ENCODE measurements at places on chromosomes 4 and X.

- DNase-seq = no peak
Observed at GRCh38 chrX:4570151-4570550, 856.7 kb upstream of the PRKX start.

GRCh38 chr4:17758485-17758884 lies 22.9 kb downstream of the FAM184B start:
- no peak for DNase-seq

DNA sequence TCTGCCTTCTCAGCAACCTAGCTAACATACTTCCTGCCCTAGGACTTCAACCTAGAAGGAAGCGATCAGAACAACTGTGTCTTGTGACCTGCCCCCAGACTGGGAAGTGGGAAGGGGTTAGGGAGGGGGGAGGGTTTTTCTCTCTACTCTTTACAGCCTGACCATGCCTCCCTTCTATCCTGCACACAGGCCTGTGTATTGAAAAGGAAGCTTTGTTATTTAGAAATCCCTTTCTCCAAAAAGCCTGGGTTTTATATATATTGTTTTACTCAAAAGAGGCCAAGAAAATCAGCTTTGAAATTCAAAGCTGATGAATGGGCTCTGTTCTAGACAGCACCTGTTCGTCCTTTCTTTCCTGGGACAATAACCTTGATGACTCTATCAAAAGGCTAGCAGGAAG lies 35.2 kb upstream of the SMS start:
- DNase-seq = no peak

DNA sequence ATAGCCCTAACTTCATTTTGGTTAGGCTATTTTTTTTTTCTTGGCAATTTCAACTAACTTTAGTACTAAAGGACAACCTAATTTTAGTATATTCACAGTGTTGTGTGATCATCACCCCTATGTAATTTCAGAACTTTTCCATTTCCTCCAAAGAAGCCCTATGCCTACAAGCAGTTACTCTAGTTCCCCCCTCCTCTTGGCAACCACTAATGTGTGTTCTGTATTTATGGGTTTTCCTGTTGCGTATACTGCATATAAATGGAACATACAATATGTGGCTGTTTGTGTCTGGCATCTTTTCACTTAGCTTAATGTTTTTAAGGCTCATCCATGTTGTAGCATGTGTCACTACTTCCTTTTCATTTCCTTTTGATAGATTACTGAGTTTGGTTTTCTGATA lies 57.6 kb downstream of the N4BP2 start:
- DNase-seq = no peak

DNA sequence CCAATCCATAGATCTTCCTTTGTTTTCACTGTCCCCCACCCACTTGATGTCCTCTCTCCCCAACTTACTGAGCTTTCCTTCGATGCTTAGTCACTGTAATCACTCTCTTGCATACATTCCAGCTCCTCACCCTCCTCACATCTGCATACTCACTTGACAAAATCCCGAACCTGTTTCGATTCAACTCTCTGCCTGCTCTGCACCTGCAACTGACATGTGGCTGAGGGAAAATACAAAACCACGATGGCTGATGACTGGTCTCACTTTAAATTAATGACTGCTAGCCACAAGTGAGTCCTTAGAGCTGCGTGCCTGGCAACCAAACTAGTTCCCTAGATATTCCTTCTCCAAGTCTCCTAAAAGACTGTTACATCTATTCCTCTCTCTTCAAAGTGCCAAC lies 70.4 kb upstream of the FHL1 start:
- DNase-seq = no peak

- DNase-seq = no peak
Observed at GRCh38 chrX:24219320-24219719, 69.8 kb downstream of the ZFX start.

DNA sequence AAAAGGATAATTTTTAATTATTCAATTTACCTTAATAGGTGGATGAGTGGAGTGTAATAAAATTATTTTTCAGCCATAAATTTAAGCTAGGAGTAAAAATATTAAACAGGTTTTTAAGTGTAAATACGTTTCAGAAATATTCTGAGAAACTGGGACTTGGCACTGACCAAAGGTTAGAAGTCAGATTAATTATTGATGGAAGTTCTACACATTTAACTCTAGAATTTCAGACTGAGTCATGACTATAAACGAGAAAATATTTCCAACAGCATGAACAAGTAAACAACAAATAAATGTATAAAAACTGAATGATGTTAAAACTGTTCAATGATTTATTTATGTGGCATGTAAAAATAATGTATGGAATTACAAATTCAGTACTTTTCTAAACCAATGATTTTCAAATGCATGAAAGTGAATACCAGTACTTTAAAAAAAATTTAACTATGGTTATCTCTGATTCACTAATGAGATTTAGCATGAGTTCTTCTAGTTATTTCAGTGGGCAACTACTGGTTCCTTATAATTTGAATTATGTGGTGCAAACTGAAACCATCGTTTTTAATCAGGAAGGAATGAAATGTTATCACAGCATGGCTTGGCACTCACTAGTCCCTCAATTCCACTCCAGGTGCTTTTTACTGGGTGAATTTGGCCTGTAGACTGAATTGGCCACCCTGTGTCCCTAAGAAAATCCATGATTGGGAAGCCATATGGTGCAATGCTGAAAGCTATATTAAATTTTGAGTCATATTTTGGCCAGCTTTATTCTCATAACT lies 244.2 kb downstream of the FSTL5 start:
- no peak for DNase-seq

- no peak for DNase-seq
Observed at GRCh38 chr4:152200511-152201333, 335.2 kb downstream of the FBXW7 start.

DNA sequence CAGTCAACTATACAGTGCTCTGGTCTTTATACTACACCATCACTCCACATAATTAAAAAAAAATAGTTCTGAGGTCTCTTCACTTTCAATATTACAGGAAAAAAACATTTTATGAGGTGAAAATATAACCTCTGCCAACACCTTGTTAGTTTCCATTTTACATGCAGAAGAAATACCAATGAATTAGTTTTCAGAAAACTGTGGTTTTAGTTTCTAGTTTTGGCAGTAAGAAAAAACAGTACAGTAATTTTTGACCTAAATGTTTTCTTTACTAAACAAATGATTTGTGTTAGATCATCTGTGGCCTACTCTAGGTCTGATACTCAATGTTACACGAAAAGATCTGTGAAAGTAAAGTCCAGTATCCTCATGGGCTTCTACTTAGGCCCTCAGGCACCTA lies 10.0 kb downstream of the SULT1E1 start:
- DNase-seq = no peak

DNA sequence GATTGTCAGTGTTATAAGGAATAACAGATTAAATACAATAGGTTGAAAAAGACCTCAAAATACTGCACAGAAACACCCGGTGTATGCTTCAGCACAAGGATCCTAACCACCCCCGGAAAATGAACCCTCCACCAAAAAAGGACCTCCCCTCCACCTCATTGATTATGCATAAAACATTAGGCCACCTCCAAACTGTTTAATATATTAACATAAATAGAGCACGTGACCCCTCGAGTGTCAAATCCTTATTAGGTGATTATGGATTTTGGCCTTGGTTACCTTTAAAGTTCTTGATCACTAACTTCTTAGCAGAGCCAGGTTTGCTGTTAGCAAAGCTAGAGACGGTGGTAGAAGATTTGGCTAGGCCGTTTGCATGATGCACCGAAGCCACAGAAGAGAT lies 958 bp downstream of the CUL4B start:
- no peak for DNase-seq

DNA sequence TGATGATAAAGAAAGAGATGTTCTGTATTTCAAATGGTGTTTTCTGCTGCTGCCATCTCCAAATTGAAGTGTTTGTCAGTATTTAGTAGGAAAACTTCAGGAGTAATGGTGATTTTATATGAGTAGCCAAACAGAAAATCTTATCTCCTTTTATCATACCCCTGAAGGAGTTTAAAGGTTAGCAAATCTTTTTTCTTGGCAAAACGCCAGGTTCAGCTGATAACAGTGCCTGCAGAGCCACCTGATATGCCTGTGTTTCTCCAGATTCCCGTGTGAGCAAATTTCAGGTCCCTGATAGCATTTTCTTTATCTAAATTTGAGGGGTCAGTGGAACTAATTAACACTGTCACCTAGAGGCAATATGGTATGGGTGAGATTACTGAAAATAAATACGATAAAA lies 65.8 kb upstream of the ETNPPL start:
- no peak for DNase-seq

GRCh38 chr4:187603093-187604025 lies 392.2 kb upstream of the ZFP42 start:
- no peak for DNase-seq

GRCh38 chr4:182301736-182302135 lies 58.5 kb downstream of the TENM3 start:
- no peak for DNase-seq

DNA sequence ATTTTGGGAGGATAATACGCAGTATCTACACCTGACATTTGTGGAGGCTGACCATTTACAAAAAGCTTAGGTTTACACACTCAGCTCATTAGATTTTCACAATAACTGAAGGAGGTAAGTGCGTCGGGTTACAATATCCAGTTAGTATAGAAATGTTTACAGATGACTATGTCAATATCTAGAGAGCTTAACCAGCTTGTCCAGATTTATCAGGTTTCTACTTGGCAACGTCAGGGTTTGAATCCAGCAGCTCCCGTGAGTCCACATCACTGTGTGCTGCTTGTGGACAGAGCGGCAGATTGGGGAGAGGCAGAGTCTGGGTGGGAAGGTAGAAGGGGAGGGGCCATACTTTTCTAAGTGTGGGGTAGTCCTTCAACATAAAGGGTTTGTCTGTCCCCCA lies 28.3 kb downstream of the ARHGAP10 start:
- no peak for DNase-seq

- no peak for DNase-seq
Observed at GRCh38 chr4:8370106-8370787, 70.3 kb downstream of the ACOX3 start.

- DNase-seq = no peak
Observed at GRCh38 chrX:107672955-107673378, 44.7 kb downstream of the PRPS1 start.

DNA sequence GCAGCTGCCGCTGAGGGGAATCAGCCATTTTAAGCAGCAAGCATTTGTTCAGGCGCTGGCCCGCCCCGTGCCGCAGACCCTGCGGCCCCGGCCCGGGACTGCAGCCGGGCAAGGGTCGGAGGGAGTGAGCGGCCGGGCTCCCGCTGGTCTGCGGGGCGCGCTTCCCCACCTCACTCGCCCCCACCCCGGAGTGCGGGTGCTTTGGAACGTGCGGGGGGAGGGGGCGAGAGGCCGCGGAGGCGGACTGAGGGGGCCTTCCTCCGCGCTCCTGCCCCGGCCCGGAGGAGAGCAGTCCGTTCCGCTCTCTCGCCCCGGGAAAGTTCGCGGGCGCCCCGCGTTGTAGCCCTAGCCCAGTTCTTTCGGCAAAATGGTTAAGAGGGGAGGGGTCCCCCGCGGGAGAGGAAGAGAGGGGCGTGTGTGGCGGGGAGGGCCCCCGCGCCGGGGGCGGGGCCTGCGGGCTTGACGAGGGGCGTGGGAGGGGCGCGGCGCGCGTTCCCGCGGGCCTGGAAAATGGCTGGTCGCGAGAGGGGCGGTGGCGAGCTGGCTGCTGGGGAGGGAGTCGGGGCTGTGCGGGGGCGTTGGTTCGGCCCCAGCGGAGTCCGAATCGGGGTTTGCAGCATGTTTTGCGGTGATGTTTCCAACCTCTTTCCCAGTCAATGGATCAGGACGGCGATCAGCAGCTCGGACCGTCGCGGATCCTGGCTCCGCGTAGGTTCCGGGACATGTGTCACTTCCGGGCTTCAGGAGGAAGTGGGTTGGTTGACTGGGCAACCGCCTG lies 942 bp downstream of the ING2 start:
- DNase-seq = no peak

DNA sequence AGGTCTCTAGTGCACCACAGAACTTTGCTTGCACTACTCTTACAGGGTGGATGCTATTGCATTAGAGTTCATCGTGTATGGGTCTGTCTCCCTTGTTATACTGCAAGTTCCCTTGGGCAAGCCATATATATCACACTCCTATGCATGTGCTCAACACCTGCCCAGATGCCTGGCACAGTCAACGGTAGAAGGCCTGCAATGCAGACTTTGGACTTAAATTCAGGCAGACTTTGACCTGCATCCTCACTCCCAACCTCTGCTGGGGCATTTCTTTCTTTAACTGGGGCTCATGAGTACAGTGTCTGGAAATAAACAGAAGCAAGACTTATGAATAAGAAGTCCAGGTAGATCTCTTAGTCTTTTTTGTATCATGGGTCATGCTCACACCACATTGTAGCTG lies 148.2 kb downstream of the LDB2 start:
- no peak for DNase-seq

DNA sequence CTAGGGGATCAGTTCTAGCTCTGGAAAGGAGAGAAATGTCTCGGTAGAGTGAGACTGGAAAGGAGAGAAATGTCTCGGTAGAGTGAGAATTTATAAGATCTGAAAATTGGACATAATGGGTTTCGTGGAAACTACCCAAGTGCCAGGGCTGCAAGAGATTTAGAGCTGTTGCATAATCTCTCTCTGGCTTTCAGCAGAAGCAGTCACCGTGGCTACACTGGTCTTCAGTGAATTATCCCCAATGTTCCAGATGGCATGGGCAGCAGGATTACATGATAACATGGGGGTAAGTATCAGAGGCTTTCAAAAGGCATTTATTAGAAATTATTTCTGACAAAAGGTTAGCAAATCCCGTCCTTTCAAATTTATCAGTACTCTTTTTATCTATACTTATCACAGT lies 435.5 kb downstream of the NKX6-1 start:
- no peak for DNase-seq

- no peak for DNase-seq
Observed at GRCh38 chrX:11733614-11734013, 24.4 kb upstream of the MSL3 start.

GRCh38 chrX:71269801-71270395 lies 13.5 kb upstream of the NONO start:
- DNase-seq = no peak

GRCh38 chrX:18390941-18391538 lies 34.4 kb upstream of the CDKL5 start:
- no peak for DNase-seq

DNA sequence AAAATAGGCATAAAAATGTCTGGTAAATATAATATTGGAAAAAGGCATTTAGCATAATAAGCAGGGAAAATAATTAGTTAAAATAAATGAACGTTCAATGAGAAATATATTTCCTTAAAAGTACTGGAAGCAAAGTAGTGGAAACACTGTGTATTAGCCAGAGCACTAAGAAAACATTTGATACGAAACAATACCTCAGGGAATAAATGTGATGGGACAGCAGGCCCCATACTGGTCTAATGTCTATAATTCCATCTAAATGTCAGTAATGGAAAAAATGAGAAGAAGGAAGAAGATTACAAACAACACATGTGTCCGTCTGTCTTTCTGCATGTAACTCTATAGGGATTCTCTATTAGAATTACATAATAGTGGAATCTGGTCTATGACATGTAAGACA lies 79.0 kb downstream of the PDE5A start:
- DNase-seq = no peak

- DNase-seq = no peak
Observed at GRCh38 chr4:337932-338758, 531 bp downstream of the ZNF141 start.

- no peak for DNase-seq
Observed at GRCh38 chrX:101385795-101386541, at the start of gene BTK. Gene BTK (minus strand): TSS chrX:101386191. CDS start chrX:101375284, 10,907 bp downstream.

All from Panc1 (cell line).